ENCODE measurements at places on chromosomes 6 and 20. TPM values are rescaled to one million over a fixed set of nuclear protein-coding genes. Genes with fewer than 3 reads are reported as not detected.

DNA sequence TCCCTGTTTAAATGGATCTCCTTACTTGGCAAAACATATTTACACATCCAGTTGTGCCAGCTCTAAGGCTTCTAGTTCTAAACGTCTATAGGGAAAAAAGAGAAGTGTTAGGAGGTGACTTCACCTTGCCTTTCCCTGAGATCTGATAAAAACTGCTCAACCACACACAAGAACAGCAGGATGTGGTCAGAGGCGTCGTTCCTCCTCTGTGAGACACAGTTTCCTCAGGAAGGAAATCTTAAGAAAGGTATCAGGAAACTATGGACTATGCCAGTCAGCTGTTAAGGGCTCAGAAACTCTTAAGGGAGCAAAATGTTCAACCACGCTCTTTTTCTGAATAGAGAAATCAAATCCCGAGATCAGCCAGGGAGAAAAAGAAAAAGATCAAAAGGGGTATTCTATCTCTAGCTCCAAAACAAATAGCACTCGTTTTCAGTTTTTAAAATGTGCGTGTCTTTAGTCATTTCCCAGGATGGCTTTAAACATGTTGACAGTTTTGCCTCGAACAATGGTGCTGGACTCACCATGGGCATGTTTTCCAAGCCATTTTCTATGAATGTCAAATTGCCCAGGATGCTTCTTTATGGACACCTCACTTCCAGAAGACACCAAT, 154.5 kb downstream of the HACE1 start:
- peak; percentile 95 for DNase-seq

GRCh38 chr20:24339210-24339641, 130.2 kb upstream of the SYNDIG1 start:
- no peak for DNase-seq

DNA sequence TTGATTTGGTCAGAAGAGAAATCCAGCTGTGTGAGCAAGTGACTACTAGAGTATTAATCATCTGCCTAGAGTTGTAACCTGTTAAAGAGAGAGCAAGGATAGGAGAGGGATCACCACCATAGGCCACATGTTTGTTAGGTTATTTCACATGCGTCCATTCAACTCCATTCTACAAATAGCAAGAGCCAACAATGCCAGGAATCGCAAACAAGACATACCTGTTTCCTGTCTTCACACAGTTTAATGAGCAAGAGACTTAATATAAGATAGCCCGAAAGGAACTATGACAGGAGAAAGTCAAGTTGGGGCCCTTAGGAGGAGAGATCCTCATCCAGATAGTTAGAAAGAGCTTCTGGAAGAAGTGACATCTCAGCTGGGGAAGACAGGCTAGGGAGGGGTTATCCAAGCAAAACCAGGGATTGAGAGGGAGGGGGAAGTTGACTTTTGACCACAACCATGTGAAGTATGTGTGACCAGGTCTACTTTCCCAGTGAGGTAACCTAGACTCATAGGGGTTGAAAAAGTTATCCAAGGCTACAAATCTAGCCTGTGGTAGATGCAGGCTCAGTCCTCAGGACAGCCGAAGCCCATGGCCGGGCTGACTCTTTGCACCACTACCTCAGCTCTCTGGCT, 147.4 kb downstream of the ALDH8A1 start:
- DNase-seq, result no peak

- no peak for DNase-seq
Measured at GRCh38 chr6:57313009-57313408, 4.4 kb upstream of the PRIM2 start.

- DNase-seq, result peak; percentile 27
Measured at GRCh38 chr6:106339334-106340029, 13.9 kb upstream of the ATG5 start.

DNA sequence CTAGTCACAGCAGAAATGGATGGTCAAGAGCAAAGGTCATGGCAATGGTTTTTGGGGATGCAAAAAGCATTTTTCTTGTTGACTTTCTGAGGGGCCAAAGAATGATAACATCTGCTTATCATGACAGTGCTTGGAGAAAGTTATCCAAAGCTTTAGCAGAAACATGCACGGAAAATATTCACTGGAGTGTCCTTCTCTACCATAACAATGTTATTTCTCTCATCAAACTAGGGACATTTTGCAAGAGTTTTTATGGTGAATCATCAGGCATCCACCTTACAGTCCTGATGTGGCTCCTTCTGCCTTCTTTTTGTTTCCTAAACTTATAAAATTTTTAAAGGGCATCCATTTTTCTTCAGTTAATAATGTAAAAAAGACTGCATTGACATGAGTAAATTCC, 302.3 kb downstream of the HIVEP2 start:
- DNase-seq, result no peak

DNA sequence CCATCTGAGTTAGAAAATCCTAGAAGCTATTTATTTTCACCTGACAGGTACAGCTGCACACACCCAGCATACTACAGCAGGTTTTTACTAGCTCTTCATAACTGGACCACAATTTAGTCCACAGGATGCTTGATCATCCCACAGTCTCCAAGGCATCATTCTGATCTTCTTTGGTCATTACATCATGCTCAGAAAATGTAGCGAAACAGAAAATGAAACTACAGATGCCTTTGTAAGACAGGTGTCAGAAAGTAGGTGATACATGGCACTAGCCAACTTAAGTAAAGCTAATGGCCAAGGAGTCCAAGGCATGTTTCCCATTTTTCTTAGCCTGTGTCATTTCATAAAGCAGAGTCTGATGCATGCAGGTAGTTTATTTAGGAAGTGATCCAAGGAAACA, 102.3 kb downstream of the HTR1B start:
- DNase-seq, result no peak

- no peak for DNase-seq
Measured at GRCh38 chr6:139429580-139430145, 55.2 kb upstream of the CITED2 start.

- DNase-seq, result no peak
Measured at GRCh38 chr6:26048590-26048989, 38.6 kb upstream of the HFE start.

DNA sequence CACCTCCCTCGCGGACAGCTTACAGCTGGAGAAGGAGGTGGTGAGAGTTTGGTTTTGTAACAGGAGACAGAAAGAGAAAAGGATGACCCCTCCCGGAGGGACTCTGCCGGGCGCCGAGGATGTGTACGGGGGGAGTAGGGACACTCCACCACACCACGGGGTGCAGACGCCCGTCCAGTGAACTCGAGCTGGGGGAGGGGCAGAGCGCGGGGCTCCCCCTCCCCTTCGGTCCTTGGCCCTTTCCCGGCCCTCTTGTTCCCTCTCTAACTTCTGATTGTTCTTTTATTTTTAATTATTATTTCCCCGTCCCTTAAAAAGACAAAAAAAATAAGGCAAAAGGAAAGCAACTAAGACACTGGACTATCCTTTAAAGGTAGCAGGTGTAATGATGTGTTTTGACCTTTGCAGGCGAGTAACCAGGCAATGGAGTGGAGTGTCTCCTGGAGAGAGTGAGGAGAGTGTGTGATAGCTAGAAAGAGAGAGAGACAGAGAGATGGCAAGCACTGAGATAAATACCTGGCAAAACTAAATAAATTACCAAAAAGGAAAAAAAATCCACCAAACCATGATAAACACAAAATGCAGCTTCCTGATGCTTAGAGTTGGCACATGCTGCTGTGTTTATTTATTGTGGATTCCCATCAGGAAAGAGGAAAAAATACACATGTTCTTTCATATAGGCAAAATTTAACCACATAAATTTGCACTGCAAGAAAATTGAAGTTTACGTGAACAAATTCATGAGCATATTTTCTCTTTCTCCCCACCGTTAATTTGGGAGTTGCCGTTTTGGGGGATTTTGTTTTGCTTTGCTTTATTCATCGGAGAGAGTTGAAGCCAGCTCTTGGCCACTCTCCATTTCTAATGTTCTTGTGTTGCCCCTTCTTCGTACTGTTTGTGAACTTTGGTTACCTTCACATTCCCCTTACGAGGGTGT, 1.9 kb downstream of the POU3F2 start:
- no peak for DNase-seq

DNA sequence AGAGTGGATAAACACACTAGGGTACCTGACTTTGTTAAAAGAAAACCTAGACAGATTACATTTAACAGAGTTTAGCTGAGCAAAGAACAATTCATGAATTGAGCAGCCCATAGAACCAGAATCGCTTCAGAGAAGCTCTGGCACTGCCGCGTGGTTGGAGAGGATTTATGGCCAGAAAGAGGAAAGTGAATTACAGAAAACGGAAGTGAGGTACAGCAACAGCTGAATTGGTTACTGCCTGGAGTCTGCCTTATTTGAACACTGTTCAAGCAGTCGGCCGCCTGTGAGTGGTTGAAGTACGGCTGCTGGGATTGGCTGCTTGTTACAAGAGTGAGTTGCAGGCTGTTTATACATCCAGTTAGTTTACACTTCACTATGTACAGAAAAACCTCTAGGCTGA, 253.8 kb upstream of the CDYL start:
- no peak for DNase-seq

- no peak for DNase-seq
Measured at GRCh38 chr20:50508171-50508755, 1.9 kb upstream of the PTPN1 start.

DNA sequence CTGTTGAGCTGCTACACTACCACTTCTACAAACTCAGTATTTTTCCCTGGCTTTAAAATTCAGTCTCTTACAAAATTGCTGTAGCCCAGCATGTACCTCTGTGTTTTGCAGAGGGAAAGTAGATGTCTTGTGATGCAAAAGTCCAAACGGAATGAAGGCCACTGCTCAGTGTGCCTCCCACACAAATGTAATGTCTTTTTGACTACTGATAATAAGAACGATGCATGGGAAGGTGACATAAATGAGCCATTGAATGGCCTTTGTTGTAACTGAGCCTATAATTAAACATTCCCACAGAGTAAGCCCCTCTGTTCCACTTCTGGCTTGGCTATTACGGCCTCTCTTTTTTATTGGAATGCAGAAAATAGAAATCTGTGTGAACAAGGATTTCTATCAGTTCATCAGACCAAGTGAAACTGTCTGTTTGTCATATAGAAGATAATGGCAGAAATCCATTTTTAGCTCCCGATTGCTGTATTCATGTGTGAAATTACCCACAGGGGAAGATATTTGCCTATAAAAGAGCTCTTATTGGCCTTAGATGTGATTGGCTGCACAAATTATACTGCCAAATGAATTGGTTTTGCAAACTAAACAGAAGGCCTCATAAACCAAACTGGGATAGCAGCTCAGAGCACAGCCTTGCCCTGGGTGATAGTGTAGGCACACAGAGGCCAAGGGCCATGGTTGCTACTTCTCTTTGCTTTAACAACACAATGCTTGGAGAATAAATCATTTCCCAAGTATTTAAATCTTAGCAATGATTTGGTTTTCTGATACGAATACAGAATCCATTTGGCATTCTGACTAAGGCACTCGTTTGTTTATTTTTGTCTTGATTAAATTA, 241.5 kb upstream of the PLN start:
- no peak for DNase-seq

DNA sequence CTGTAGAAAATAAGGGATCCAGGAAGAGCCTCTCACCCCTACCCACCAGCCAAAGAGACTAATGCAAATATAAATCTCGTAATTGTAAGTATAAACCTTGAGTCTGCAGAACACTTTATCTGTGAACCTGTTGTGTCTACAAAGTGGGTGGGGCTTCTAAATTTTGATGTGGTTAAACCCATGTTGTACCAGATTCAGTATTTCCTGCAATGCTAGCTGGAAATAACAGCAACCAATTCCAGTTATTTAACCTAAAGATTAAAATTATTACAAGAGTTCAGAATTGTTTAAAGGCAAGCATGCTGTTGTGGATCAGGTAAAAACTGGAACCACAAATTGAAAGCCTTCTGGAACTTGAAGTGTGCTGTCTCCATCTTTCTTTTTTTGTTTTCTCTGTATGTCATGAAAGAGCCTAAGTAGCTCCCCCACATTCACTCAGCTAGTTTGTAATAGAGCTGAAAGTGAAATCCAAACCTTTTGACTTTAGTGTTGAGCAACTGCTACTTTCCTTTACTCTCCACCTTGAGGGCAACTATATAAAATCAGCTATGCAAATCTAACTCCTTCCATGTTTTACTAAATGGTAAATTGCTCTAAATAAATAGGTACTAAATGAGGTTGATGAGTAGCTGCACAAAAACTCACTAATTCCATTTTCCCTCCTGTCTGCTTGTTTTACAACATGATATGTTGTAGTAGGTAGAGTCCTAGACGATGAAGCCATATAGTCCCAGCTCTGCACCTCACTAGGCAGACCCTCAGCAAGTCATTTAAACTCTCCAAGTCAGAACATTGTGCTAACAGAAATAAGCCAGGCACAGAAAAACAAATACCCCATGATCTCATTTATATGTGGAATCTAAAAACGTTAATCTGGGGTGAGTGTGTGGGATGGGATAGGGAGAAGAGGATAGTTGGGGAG, 17.9 kb upstream of the THEMIS start:
- no peak for DNase-seq

DNA sequence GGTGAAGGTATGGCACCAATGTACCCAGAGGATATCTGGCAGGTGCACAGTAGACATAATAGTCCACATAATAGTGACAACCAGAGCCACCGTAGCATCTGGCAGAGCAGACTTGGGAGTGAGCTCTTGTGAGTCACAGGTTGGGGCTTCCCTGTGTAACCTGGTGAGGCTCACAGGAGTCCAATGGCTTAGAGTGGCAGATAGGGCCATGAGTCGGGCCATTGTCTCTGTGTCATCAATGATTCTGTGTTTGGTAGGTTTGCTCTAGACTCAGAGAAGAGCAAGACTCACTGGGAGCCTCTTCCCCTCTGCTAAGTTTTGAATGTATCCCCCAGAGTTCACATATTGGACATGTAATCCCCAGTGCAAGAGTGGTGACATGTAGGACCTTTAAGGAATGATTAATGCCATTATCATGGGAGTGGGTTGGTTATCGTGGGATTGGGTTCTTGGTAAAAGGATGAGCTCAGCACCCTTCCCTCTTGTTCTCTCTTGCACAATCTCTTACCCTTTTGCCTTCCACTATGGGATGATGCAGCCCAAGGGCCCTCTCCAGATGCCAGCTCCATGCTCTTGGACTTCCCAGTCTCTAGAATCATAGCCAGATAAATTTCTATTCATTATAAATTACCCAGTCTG, 22.6 kb upstream of the SIRPA start:
- DNase-seq, result no peak

DNA sequence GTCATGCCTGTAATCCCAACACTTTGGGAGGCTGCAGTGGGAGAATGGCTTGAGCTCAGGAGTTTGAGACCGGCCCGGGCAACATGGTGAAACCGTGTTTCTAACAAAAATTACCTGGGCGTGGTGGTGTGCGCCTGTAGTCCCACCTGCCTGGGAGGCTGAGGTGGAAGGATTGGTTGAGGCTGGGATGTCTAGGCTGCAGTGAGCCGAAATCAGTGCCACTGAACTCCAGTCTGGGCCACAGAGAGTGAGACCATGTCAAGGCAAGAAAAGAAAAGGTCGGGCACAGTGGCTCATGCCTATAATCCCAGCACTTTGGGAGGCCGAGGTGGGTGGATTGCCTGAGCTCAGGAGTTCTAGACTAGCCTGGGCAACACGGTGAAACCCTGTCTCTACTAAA, 8.2 kb upstream of the BCAS4 start:
- no peak for DNase-seq

Gene CDK19
- 7.9 TPM for total RNA-seq

Gene CBFA2T2
- total RNA-seq, result 14.9 TPM

Gene OPRM1
- not detected for total RNA-seq

Gene TRIM39
- 8.0 TPM for total RNA-seq

Gene LAMA4
- total RNA-seq, result 840 TPM

Gene CD109
- total RNA-seq, result 100 TPM

Measured in glomerular endothelial cell (primary cell).